Fibroblast of skin of scalp (primary cell): ENCODE measurements at places on chromosomes 6 and 20.

GRCh38 chr20:4740774-4741431, 19.2 kb downstream of the PRND start:
- DNase-seq, result peak; percentile 30

DNA sequence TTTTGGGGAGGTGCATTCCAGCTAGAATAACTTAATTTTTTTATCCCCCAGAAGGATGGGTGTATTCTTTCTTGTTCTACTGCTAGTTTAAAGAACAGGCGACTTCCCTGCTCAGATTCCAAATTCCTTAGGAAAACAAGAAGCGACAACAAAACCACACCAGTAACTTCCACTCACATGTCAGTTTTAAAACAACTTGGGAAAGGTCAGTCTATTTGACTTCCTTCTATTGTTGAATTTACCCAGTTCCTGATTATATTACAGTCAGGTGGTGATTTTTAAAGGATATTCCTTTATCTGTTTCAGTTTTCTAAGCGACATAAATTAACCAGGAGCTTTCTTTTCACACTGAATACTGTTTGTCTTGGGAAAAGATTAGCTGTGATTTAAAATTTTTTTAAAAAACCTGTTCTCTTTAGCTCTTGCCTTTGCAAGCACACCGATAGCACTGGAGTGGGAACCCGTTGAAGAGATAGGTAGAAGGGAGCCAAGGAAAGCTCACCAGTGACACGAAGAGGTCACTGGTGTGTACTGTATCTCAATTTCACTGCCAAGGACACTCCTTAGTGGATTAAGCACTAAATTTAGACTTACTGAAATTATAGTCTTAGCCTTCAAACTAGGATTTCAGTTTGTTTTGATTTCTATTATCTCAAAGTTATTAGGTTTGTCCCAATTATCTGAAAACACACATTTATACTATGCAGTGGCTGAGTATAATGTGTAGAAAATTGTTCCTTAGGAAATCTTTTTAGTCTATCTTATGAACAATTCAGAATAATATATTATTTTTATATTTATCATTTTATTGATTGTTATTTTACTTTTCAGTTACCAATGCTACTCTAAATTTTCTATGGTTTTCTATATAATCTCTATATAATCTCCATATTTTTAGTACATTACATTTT, 22.3 kb downstream of the MARCKS start:
- DNase-seq, result peak; percentile 85

GRCh38 chr6:3383525-3383924, 73.3 kb downstream of the SLC22A23 start:
- DNase-seq, result peak; percentile 48

DNA sequence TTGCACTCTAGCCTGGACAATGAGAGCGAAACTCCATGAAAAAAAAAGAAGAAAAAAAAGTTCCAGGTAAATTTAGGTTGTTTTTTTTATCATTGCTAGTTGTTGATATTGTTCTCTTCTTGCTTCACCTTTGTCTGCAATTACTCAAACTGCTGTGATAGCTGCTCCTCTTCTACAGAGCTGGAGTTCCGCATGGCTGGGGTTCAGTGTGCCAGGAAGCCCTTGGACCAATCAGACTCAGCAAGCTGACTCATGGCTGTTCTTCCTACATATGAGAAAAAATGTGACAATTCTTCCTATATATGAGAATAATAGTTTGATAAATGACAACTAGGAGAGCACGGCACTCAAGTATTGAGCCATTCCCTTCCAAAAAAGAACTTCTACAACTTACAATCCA, 28.4 kb downstream of the DPPA5 start:
- no peak for DNase-seq

GRCh38 chr6:32076321-32076809, 32.8 kb downstream of the TNXB start:
- DNase-seq, result peak; percentile 77

GRCh38 chr6:160070427-160070826, 51.2 kb upstream of the SLC22A1 start:
- no peak for DNase-seq

GRCh38 chr20:58839991-58840747, 10.5 kb downstream of the GNAS-AS1 start:
- DNase-seq, result no peak

DNA sequence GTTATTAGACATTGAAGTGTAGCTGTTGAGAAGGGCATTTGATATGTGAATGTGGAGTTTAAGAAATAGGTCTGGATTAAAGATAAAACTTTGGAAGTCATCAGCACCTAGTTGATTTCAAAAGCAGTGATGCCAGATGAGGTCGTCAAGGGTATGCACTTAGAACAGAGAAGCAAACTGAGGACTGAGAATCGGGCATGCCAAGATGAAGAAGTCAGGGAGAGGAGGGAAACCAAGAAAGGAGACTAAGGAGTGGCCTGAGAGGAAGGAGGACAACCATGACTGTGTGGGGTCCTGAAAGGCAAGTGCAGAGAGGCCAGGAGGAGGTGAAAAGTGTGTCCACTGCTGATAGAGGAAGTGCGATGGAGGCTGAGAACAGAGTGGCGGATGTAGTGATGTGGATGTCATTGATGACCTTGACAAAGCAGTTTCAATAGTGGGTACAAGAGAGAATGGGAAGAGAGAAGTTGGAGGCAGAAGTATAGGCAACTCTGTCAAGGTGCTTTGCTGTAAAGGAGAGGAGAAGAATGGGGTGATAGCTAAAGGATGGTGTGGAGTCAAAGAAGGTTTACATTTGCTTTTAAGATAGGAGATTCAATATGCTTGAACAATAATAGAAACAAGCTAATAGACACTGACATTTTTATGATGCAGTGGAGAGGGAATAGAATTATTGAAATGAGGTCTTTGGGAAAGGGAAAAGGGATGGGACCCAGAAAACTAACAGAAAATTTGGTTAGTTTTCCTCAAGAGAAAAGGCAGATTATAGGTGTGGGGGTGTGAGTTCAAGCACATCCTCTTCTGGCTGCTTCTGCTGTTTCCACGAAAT, 139.7 kb upstream of the TMEM170B start:
- DNase-seq, result no peak

- DNase-seq, result no peak
These were observed 45.5 kb upstream of the NR2E1 start for GRCh38 chr6:108120311-108120710.

GRCh38 chr6:140782941-140783340, 1349.8 kb upstream of the GJE1 start:
- peak; percentile 32 for DNase-seq

- no peak for DNase-seq
These were observed 39.0 kb downstream of the MAS1 start for GRCh38 chr6:159929819-159930218.

GRCh38 chr20:17966432-17967310, 1.9 kb downstream of the SNX5 start:
- DNase-seq, result peak; percentile 46

GRCh38 chr20:52981051-52981450, 8.9 kb downstream of the TSHZ2 start:
- DNase-seq, result no peak

DNA sequence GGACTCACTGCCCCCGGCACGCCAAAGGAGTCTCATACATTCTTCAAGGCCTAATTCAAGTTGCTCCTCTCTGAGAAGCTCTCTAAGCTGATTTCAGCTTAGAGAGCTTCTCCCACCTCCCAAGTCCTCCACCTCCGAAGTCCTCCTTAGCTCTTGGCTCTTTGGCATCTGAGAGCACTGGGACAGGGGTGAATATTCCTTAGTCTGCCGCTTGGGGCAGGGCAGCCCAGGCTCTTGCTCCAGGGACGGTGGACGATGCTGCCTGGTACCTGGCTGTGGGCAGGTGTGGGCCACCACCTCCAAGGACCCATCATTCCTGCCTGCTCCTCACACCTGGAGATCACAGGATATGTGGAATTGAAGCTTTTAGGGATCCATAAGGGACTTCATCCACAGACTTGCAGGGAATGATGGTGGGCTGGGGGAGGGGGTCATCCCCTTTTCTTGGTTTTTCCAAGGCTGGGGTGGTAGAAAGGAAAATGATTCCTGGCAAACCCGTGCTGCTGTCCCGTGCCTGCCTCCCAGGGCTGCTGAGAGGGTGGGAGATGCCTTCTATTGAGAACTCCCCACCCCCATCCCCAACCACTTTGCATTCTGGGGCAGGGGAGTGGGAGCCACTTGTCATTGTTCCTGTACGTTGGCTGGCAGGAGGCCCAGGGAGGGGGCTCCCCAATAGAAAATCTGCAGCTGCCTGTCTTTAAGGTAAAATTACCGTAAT, 57.4 kb downstream of the ARHGAP40 start:
- DNase-seq, result no peak

- no peak for DNase-seq
These were observed 60.9 kb downstream of the SULF2 start for GRCh38 chr20:47724396-47724795.

GRCh38 chr20:45772693-45773092, 19.0 kb downstream of the WFDC3 start:
- no peak for DNase-seq

DNA sequence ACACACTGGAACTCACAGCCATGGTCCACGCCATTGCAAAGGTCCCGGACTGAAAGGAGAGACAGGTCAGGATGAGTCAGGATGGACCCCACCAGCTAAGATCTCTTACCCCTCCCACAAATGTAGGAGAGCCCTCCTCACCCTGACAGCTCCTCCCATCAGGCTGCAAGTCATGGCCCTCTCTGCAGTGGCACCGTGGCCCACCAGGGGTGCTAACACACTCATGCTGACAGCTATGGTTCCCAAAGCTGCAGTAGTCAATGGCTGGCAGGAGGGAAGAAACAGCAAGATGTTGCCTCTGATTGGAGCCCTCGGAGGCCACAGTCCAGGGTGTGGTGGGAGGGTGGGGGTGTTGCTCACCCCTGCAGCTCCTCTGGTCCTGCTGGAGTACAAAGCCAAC, 5.7 kb upstream of the RBPJL start:
- peak; percentile 27 for DNase-seq

- no peak for DNase-seq
These were observed 151.2 kb downstream of the ELOVL4 start for GRCh38 chr6:79796197-79796596.

GRCh38 chr6:14278446-14278845, 160.9 kb downstream of the CD83 start:
- DNase-seq, result no peak

DNA sequence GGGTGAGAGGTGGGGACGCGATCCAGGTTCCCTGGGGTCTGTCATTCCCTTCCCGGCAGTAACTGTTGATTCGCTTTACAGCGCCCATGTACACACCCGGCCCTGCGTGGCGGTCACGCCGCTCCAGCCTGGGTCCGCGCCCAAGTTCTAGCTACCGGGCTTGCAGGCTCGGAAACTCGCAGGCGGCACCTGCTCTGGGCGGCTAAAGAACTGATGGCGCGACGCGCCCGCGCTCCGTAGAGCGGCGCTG, 1.4 kb upstream of the POU3F2 start:
- DNase-seq, result no peak

- DNase-seq, result no peak
These were observed 301.8 kb upstream of the AGPAT4 start for GRCh38 chr6:161575523-161576254.

DNA sequence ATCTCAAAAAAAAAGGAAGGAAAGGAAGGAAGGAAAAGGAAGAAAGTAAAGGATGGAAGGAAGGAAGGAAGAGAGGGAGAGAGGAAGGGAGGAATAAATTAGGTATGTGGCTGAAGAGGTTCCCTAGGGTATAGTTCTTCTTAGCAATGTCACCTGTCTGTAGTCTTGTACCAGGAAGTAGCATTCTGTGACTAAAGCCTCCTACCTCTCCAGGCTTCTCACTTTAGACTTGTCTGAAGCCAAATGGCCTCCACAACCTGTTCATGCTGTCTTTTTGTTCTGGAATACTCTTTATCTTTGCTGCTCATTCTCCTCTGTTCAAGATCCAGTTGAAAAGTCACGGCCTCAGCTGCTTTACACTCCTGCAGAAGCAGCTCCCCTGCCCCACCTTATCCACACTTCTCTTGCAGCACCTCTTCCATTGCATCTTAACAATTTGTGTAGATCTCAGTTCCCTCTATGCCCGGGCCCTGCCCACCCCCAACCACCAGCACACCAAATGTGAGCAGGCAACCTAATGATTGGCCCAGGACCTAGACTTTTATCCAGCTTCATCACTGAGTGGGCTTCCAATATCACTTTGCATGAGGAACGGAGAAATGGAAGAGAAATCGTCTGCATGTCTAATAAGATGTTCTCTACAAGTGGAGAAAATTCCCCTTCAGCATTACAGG, 19.1 kb downstream of the GCNT2 start:
- DNase-seq, result no peak

DNA sequence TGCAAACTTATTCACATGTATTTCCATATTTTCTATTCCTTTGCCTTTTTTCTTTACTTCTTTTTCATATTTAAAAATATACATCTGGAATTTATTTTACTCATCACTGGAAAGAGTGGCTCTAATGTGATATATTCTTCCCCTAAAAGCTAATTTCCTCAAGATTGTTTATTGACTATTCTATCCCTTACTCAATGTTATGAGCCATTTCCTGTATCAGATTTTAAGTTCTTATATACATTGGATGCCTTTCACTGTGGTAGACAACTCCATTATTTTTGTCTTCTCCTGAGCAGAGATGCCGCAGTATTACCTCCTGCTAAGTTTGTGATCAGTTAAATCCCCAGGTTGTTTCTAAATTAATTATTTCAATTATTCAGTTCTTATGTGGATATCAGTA, 418.4 kb upstream of the JAG1 start:
- peak; percentile 24 for DNase-seq

- DNase-seq, result no peak
These were observed 3.2 kb upstream of the TUBB1 start for GRCh38 chr20:59015812-59016711.

DNA sequence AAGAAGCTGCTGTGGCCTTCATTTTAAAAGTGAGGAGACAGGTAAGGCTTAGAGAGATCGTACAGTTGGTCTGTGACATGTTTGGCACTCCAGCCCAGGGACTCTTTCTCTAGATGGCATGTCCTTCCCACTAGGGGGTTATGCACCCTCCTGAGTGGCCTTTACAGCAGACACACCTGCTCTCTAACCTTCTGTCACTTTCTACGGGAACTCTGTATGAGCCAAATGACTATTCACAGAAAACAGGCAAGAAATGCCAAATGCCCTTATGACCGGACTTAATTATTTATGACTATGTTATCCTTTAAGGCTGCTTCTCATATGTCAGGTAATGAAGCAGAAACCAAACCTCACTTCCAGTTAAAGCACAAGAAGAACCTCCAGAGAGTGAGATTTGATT, 91.2 kb downstream of the MAP3K5 start:
- DNase-seq, result no peak
